ENCODE measurements at places on chromosomes 1 and 21.

GRCh38 chr1:66342707-66343106, 191.2 kb upstream of the SGIP1 start:
- DNase-seq = no peak

DNA sequence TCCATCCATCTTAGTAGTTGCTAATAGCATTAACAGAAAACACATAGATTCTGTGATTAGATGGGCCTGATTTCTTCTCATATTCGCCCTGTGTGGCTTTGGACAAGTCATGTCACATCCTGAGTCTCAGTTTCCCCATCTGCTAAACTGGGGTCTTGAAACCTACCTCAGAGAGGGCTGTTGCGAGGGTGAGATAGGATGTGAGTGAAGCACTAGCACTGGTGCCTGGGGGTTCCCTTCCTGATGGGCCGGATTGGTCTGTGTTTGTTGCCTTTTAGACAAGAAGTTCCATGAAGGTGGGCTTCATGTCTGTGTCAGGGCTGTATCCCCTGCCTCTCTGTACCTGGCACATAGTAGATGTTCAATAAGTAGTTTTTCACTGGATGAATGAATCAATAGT, 3.5 kb upstream of the MAN1C1 start:
- DNase-seq = no peak

GRCh38 chr21:25772686-25773085, 37.9 kb downstream of the GABPA start:
- DNase-seq = no peak

DNA sequence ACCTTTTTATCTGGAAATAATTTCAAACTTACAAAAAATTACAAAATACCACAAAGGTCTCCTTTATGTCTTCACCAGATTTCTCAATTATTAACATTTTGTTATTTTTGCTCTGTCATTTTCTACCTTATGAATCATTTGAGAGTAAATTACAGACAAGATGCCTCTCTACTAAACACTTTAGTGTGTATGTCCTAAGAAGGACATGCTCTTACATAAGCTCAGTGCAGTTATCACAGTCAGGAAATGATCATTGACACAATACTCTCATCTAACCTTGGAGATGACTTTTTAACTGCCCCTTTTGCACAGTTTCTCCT, 378.9 kb upstream of the RUNX1 start:
- no peak for DNase-seq

GRCh38 chr1:182877842-182878241, 38.7 kb downstream of the DHX9 start:
- no peak for DNase-seq

DNA sequence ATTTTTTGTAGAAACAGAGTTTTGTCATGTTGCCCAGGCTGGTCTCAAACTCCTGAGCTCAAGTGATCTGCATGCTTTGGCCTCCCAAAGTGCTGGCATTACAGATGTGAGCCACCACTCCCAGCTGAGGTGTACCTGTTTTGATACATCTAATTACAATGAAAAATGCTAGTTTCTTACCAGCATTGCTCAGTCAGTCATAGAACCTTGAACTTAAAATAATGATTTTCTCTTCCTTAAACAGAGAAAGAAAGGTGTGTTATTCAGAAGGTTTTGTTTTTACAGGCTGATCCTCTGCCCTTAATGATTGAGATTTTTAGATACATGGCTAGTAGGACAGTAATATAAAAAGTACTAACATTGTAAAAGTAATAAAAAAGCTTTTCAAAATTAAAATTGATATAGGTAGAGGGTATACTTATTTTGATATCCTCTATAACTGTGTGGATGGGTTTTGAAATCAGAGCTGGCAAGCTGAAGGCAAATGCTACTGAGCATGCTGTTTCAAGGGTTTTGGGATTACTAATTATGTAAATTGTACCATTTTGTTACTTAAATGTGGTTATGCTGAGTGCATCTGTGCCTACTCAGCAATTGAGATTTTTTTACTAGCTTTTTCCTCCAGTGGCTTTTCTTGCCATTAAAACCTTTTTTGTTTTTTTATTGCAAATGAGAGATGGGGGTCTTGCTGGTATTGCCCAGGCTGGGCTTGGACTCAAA, 16.1 kb downstream of the PRRC2C start:
- no peak for DNase-seq

- no peak for DNase-seq
Measured at GRCh38 chr1:177210071-177210470, 39.3 kb downstream of the BRINP2 start.

DNA sequence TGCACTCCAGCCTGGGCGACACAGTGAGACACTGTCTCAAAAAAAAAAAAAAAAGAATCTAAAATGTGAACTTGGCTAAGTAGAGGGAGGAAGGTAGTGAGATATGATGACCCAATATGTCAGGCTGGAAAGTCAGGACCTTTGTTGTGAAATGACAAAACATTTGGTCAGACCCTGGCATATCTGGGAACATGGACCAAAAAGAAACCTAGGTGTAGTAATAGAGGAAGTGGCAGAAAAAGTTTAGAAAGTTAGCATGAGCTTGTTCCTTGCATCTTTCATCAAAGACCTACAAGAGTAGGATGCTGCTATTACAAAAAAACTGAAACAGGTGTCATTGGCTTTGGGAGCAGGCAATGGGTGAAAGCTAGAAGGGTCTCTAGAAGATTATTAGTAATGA, 7.3 kb upstream of the S100A3 start:
- DNase-seq = no peak

GRCh38 chr1:110672001-110672752, 2.6 kb downstream of the KCNA3 start:
- DNase-seq = no peak

GRCh38 chr21:14543983-14544382, 2.1 kb downstream of the SAMSN1 start:
- DNase-seq = no peak

GRCh38 chr1:170164103-170164763, 18.5 kb downstream of the NTMT2 start:
- DNase-seq = no peak

- DNase-seq = no peak
Measured at GRCh38 chr1:9721606-9722377, 70.3 kb downstream of the PIK3CD start.

- DNase-seq = no peak
Measured at GRCh38 chr1:61013946-61014667, 68.3 kb upstream of the NFIA start.

DNA sequence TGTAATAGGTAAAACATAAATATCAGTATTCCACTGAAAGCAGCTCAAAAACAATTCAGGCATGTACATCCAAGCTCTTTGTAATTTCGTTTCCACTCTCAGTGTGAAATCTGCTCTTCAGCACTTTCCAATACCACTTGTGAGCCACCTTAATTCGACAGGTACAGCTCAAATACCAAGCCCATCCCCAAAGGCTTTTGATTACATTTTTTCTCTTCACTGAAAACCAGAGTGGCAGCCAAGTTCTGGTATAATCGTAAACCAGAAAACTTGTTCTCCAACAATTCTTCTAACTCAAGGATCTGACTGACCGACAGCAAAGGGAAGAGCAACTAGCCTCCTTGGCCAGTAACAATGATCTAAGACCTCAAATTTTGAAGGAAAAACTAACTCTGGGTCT, 36.8 kb downstream of the FBXO42 start:
- DNase-seq = no peak

DNA sequence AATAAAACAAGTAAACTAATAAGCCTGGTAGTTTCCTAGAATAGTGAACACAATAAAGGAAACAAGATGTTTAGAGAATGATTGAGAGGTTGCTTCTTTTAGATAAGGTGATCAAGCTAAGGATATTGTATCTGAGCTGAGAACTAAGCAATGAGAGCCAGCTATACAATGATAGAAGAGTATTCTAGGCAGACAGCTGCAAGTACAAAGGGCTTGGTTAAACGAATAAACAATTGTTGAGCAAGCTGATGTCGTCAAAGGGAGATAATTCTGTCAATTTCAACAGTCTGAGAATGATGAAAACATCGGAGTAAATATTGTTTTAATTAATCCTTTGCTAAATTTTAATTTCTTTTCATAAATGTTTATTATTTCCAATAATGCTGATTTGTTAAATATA, 5.5 kb upstream of the FH start:
- no peak for DNase-seq

DNA sequence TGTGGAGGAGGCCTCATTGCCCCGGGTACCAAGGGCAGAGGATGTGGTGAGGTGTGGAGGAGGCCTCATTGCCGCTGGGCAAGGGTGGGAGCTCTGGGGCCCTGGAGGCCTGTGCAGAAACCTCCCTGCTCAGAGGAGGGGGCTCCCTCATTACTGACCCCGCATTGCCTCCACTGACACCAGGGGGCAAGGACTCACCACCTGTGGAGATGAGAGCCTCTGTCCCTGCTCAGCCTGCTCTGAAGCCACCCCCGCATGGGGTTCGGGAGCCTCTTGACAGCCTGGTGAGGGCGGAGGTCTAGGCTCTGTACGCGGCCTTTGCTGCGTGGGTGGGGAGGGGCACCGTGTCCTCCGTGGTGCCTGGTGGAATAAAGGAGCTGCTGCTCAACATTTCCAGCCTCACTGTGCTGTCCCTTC, 95.0 kb upstream of the COL6A1 start:
- no peak for DNase-seq

DNA sequence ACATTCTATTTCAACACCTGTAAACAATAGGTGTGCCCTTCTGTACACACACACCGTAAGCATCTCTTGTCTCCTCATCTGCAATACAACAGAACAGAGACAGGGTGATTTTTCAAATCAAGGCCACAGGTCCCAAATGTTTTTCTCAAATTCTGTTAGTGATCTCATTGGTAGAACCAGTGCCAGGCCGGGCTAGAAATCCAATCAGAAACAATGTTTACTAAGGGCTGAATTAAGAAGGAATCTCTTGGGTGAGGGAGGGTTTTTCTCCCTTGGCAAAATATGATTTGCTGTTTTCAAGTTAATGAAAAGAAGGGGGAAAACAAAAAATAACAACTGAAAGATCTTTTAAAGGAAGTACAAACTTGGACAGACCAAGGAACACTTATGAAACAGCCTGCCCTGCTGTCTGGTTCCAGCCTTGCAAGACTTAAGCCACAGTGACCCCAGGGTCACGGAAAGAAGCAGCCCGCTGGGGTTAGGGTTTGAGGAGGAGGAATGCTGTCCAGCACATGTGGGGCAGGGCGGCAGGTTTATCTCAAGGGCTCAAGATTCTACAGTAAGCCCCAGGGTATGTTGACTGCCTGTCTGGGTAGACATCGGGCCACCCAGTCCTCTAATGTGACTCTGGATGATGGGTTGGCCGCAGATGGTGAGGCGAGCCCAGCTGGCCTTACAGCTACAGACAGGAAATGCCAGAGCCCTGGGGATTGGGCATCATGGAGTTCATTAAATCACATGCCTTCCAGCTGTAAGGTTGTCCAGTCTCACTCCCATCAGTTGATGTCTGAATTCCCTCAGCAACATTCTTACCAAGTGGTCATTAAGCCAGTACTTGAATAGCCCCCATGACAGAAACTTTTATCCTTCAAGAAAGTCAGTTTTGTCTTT, 73.3 kb upstream of the SLC44A3 start:
- no peak for DNase-seq

DNA sequence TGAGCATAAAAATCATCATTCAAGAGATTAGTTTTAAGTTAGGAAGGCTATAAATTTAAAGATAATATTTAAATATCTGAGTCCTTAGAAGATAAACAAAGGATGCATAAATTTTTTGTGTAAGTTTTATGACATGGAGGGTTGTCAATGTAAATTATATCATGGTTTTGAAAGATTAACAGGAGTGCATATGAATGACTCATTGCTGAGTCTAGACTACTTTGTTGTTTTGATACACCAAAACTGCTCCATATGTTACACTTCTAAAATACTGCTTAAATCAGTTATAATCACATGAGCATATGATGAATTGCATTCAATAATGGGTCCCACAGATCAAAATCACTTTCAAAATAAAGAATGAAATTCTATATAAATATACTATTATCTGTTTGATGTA, 312.5 kb downstream of the KCNT2 start:
- no peak for DNase-seq

DNA sequence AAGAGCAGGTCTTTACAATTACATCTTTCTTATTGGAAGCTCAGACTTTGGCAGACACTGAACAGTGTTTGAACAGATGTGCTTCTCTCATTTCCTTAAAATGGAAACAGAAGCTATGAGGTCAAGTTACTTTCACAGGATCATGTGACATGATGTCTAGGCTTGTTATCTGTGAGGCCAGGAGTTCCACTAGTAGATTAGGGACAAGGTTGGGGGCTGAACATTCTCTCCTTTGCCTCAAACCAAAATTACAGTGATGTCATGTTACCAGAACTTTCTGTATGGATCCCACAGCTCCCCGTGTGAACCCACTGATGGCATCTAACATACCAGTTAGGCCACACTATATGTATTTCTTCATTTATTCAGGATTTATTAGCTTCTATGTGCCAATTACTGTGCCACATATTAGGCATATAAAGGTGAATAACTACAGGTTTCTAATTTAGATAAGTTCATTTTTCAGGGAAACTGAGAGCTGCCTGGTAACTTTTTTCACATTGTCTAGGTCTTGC, 6.0 kb downstream of the DYNLT5 start:
- no peak for DNase-seq
